ENCODE measurements at places on chromosomes 13 and 19.

DNA sequence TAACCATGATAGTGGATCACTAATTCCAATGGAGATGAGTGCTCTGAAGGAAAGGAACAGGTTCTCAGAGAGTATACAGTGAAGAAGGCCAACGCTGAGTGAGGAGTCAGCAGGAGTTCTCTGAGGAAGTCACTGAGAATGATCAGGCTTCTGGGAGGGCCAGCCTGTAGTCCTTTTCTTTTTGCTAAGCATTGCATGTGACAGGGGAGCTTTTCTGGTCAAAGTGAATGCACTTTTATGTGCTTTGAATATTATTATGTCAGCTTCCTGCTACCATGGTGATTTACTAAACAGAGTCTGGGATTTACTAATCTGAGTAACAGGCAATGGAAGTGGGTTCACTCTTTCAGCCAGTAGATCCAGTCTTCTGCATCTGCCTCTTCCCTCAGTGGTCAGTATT lies 81.1 kb upstream of the SERP2 start:
- no peak for DNase-seq

DNA sequence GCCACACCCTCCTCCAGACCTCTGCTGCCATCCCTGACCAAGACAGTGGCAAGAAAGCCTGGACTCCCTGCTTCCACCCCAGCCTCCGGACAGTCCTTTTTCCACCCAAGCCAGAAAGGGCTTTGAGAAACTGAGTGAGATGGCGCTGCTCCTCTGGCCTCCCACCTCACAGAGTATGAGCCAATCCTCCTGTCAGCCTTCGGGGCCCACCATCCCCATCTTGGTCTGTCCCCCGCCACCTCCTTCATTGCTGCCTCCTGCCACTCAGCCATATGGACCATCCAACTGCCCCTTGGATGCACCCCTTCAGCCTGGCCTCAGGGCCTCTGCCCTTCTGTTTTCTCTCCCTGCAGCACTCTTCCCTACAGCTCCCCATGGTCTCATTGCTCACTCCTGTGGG lies 125.7 kb downstream of the CRYL1 start:
- DNase-seq: no peak

GRCh38 chr13:111184458-111185401 lies 69.6 kb downstream of the ARHGEF7 start:
- DNase-seq: no peak

GRCh38 chr13:45393941-45394570 lies 24.1 kb downstream of the SLC25A30 start:
- peak; percentile 18 for DNase-seq

- DNase-seq: no peak
Observed at GRCh38 chr19:37979547-37980082, 72.6 kb downstream of the SIPA1L3 start.

DNA sequence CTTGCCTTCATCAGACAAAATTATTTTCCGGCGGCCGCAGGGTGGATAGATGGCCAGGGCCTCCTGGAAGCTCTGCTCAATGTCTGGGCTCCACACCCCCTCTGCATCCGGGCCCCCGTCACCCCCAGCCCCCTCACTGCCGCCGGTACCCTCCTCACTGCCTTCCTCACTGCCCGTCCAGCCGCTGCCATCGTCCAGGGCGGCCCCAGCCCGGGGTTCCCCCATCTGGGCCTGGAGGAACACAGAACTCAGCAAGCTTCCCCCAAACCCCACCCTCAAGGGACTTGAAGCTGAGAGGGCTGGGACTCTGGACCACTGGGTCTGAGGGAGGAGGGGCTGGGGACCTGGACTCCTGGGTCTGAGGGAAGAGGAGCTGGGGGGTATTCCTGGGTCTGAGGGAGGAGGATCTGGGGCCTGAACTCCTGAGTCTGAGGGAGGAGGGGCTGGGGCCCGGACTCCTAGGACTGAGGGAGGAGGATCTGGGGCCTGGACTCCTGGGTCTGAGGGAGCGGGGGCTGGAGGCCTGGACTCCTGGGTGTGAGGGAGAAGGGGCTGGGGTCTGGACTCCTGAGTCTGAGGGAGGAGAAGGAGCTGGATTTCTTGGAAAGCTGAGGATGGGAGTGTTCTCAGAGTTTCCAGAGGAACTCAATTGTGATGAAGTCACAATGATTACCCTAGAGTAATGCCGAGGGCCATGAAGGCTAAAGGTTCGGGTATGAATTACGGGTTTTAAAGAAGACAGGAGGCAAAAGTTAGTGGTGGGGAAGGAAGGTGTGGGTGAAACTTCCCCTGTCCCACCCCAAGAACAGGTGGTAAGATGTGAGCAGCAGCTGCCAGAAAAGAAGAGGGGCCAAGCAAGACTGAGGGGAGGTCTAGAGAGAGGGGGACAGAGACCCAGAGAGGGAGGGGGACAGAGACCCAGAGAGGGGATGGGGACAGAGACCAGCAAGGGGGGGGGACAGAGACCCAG lies 2.1 kb downstream of the TEAD2 start:
- no peak for DNase-seq

GRCh38 chr13:49925881-49926418 lies 10.2 kb downstream of the SPRYD7 start:
- DNase-seq: no peak

- DNase-seq: no peak
Observed at GRCh38 chr13:25267715-25268114, 19.6 kb downstream of the MTMR6 start.

DNA sequence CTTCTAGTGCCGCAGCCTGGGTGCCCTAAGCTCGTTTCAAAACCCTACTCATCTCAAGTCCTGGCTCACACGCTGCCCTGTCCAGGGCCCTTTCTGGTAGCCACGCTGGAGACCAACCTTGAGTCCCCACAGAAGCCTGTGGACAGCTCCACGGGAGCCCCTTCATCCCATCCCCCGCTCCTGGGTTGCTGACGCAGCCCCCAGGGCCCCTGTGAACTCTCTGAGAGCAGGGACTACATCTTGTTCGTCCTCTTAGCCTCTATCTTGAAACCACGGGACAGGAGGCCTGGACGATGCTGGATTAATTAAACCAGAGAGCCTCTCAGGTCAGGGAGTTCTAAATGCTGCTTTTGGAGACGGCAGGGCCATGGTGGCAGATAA lies 7.4 kb downstream of the MLLT1 start:
- DNase-seq: no peak
